Daoy (cell line): ENCODE measurements at places on chromosomes 6 and 20. TPM values are rescaled to one million over a fixed set of nuclear protein-coding genes. Genes with fewer than 3 reads are reported as not detected.

DNA sequence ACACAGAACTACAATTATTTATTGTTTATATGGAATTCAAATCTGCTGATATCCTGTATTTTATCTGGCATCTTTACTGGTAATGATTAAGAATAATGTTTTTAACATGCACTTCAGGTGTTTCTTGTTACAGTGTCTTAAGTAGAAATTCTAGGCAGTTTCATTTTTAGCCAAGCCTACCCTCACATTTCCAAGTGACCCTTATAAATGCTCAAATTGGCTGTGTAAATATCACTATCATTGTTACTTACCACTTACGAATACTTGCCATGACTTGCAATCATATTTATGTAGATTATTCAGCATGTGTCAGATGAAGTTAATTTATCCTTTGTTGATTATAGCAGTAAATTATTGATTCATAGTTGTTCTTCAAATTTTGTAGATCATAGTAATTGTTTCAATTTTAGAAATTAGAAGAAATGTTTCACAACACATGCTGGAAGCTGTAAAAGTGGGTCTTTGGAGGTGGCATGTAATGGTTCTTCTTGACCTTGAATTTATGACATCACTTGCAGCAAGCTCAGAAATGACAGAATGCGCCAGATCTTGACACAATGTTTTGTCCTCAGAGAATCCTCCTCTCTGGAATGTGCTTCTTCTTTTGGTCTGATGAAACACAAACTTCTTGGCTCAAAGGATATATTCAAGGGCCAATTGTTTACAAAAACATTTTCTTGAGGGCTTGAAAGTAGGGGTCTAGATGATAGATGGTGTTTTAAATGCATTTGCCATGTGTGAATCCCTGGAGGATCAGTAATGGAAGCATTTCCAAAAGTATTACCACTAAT lies 471.8 kb downstream of the COL12A1 start:
- no peak for DNase-seq

GRCh38 chr6:15079288-15079817 lies 166.5 kb upstream of the JARID2 start:
- no peak for DNase-seq

DNA sequence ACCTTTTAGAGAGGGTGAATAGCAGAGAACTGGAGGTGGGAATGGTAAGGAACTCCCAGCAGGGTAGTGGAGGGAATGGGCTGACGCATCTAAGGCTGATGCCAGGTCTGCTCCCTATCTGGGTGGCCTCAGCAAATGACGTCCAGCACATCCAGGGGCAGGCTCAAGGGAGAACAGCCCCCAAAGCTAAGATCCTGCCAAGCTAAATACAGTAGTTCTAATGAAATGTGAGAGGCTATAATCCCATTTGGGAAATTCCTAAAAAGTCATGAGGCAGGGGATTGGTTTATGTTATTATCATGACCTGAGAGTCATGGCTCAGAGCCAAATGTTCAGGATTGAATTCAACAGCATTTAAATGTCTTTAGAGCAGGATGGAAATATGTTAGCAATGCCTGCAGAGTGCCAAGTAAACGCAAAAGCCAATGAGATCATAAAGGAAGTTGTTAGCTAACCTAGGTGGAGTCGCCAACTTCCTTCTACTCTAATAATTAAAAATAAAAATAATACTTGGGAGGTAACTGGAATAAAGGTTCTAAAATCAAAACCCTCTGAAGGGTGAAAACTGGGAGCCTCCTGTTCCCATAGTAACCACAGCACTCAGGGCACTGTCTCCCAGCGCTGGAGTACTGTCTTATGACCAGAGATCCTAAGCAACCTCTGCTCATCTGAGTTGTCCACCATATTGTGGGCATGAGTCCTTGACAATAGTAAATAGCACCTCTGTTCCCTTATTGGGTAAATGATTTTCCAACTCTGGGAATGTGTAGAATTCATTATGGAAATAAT lies 34.8 kb downstream of the IYD start:
- DNase-seq: peak; percentile 99

DNA sequence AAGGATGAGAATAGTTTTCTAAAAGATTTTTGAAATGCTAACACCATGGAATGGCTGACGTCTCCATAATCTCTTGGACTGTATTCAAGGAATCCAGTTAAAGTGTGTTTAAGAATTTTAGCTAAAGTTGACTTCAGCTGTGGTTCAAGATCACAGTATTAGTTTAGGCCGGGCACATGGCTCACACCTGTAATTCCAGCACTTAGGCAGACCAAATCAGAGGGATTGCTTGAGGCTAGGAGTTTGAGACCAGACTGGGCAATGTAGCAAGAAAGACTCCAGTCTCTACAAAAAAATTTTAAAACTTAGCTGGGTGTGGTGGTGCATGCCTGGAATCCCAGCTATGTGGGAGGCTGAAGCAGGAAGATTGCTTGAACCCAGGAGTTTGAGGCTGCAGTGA lies 68.2 kb downstream of the RFPL4B start:
- no peak for DNase-seq

DNA sequence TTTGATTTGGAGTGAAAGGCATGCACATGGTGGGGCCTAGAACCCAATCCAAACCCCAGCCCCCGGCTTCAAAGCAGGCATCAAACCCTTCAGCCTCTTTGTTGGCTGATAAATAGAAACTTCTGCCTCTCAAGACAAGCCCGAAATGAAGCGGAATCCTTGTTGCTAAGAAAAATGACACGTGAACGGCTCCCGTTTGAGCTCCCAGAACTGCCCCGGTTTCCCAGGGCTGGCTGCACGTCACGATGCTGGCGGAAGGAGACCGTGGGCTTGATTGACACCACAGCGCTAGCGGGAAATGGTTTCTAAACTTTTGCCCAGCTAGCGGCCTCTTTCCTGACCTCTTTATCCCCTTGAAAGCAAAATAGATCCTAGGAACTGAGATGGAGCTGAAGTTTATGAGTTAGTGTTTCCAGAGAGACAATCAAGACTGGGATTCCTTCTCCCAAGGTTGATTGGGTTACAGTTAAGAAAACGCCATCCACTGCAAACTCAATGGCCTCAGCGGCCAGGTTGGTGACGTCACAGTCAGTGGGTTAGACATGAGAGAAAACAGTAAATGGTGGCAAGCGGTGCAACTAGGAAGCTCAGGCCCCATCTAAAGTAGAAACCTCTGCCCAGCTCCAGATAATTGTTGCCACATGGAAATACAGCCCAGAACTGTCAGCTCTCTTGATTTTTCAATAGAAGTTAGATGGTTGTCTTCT lies 117.0 kb downstream of the ANKRD60 start:
- DNase-seq: no peak

- no peak for DNase-seq
Observed at GRCh38 chr6:3871515-3871914, 22.3 kb downstream of the FAM50B start.

DNA sequence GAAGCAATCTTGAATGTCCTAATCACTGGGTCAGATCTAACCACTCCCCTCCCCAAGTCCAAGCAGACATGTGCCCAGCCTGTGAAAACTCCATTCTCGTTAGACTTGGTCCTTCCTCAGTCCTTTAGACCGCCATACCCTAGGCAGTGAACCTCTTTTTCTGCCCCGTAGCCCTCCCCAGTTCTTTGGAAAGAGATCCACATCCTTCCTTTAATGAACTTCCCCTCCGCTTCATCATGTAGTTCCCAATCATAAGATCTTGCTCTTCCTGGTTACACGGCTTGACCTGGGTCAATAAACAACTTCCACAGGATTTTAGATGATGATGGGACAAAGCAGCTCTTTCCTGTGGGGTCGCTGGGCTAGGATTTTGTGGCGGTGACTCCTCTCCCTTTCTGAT lies 9.6 kb downstream of the AHCY start:
- DNase-seq: no peak

- DNase-seq: no peak
Observed at GRCh38 chr6:129754750-129755149, 44.8 kb upstream of the ARHGAP18 start.

GRCh38 chr20:35702051-35702823 lies 3.0 kb downstream of the ROMO1 start:
- DNase-seq: no peak

- no peak for DNase-seq
Observed at GRCh38 chr20:43529457-43530153, 22.1 kb downstream of the L3MBTL1 start.

Gene SASH1
- total RNA-seq: 12.4 and 13.5 TPM in 2 replicates

Gene BPIFB2
- total RNA-seq: not detected in 2 replicates

Gene RIPOR2
- total RNA-seq: 0.06 and 2.3 TPM in 2 replicates
